ENCODE measurements at places on chromosomes 2 and 18.

- DNase-seq: peak; percentile 5
Measured at GRCh38 chr18:30280861-30281470, 761.6 kb downstream of the DSC3 start.

DNA sequence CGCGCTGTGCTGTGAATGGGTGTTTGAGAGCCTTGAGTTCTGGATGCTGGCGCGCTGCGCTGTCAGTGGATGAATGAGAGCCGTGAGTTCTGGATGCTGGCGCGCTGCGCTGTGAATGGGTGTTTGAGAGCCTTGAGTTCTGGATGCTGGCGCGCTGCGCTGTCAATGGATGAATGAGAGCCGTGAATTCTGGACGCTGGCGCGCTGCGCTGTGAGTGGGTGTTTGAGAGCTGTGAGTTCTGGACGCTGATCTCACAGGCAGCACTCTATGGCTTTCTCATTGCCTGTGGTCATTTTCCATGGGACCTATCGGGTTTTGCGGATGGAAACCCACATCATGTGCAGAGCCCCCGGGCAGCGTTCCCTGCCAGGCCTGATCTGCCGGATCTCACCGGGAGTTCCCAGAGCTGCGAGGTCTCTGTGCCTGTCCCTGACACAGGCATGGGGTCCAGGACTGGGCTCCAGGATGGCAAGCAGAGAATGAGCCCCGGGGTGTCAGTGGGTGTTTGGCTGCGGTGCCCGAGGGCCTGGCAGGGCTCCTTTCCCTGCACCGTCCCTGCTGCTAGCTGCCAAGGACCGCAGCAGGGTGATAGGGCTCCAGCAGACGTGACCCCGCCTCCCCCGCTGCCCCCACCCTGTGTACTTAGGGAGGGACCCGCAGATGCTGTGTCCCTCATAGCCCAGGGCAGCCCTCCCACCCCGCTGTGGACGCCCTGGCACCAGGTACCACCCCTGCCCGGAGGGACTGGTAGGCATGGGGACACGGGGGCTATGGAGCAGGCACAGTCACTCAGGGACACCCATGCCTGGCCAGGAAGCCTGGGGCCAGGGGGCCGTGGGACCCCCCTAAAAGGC is 9.7 kb downstream of the PDCD1 start:
- no peak for DNase-seq

GRCh38 chr2:224645722-224646121 is 60.6 kb upstream of the CUL3 start:
- DNase-seq: no peak

DNA sequence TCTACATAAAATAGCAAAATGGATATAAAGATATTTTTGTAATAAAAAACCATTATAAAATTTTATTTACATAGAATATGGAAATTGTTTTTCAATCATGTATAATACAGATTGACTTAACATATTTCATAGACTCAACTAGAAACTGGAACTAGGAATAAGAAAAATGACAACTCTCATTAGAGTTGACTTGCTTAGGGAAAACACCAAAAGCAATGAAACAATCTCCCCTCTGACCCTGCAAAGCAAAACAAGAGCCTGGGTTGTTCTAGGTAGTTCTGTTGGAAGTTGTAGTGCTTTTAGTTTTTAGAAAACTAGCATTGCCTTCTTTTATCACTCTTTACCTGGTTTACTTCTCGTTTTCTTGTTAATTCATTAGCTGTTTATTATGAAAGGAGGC is 32.2 kb upstream of the MTIF2 start:
- no peak for DNase-seq

DNA sequence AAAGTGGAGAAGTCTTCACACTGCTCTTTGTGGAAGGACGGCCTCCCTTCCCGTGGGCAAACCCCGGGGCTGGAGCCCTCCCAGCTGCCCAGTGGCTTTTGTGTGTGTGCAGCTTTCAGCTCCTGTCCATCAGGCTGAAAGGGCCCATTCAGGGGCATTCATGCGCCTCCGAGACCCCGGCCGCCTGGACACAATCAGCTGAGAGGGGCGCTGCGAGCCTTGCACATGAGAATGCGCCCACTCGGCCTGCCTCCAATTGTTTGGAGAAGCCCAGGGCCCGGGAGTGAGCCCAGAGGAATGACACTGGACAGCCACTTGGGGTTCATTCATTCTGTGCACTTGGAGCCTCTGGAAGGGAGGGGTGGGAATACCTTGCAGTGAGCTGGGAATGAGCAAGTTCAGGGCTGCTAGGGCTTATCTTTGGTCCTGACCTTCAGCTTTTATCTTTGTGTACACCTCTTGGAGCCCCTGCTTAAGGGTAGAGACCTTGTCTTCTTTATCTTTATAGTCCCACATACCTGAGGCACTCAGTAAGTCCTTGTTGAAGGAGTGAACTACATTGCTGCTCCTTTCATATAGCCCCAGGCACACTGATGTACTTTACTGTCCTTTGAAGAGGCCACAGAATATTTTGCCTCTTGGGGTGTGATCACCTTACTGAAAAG is 56.5 kb downstream of the TCF7L1 start:
- DNase-seq: no peak

DNA sequence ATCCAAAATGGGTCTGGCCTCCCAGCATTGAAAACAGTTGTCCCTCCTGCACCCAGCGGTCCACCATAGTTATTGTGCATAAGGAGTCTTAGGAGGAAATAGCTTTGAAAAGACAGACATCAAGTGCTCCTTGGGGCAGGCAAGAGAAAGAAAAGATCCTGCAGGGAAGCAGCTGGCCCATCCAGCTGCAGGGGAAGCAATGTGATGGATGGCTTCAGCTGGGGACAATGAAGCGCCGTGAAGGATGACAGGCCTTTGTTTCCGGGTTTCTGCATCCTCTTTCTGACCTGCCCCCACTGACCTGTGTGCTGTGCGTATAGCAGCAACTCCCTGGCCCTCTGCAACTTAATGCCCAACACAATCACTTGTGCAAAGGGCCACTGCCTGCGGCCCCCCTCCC is 142.9 kb upstream of the NCKAP5 start:
- no peak for DNase-seq

GRCh38 chr18:3875961-3876360 is 426.0 kb downstream of the TGIF1 start:
- DNase-seq: no peak

GRCh38 chr2:165164201-165164600 is 39.6 kb downstream of the SCN3A start:
- DNase-seq: no peak

- DNase-seq: peak; percentile 56
Measured at GRCh38 chr18:10420561-10421352, 33.7 kb upstream of the APCDD1 start.

- no peak for DNase-seq
Measured at GRCh38 chr2:219278655-219279150, 463 bp upstream of the DNAJB2 start.

DNA sequence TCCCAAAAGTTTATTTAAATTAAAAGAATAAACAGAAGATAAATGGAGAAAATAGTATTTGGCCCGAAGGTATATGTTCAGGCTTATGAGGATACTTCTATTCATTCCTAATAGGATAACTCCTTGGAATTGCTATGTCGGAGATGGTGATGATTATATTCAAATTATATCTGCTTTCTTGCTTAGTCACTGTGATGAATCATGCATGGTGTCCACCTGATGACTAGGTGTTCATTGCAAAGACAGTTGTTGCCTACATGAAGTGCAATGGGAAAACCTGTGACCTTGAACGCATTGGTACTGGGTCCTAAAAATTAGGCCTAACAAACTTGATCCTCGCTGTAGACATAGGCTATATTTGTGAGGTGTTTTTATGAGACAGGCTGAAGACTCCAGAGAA is 617.3 kb upstream of the ZEB2 start:
- no peak for DNase-seq

- no peak for DNase-seq
Measured at GRCh38 chr2:143357966-143358365, 228.7 kb downstream of the ARHGAP15 start.

DNA sequence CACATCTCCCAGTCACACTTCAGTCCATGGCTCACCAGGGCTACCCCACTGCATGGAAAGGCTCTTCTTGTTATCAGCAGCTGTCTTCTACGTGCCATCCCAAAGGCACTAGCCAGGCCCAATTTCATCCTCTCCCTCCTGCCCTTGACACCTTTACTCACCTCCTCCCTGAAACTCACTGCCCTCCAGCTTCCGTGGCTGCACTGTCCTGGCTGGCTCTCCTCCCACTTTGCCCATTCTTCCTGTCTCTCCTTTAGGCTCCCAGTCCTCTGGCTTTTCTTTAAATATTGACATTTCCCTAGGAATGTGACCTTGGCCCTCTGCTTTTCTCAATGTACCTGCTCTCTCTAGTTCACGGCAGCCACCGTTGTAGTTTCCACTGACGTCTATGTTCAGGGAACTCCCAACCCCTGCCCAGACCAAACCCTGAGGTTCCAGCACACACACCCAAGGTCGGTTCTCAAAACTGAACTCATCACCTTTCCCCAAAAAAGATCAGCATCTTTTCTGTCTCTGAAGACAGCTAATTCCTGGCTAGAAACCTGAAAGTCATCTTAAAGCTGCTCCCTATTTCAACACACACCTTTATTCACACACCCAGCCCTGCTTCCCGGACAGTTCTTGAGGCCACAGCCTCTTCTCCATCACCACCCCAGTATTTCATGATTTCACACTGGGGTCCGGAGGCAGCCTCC is 36.7 kb downstream of the WDFY1 start:
- DNase-seq: no peak

GRCh38 chr2:123993728-123994323 is 31.3 kb upstream of the CNTNAP5 start:
- peak; percentile 7 for DNase-seq

DNA sequence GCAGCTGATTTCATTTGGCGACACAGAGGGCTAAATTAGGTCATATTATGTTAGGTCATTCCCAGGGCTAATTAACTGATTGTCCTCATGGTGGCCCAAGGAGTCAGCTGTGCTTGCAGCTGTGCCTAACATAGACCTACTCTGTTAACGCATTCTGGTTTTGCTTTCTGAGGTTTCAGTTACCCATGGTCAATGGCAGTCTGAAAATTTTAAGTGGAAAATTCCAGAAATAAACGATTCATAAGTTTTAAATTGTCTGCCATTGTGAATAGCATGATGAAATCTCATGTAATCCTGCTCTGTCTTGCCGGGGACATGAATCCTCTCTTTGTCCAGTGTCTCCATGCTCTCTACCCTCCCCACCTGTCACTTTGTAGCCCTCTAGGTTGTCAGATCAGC is 168.7 kb downstream of the KCNS3 start:
- DNase-seq: no peak

GRCh38 chr2:215621381-215621780 is 185.5 kb upstream of the FN1 start:
- DNase-seq: no peak

DNA sequence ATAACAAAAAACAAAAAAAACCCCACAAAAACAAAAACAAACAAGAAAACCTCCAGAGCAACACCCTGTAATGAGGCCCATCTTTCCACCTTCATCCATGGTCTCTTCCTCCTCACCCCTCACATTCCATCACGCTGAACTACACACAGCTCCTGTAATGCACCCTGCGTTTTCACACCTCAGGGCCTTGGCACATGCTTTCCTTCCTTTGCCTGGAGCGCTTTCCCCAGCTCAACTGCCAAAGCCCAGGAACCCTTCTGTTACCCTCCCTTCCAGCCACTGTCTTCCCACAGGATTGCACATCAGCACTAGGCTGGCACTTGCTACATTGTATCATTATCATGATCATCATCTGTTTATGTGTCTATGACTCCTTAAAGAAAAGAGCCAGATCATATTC is 29.4 kb downstream of the TMEM247 start:
- DNase-seq: no peak
